ENCODE measurements at places on chromosomes 3 and 15. TPM values are rescaled to one million over a fixed set of nuclear protein-coding genes. Genes with fewer than 3 reads are reported as not detected.

The U2SURP gene
- total RNA-seq = 26.1 TPM

The ZNF80 gene
- not detected for total RNA-seq

The CD200R1 gene
- not detected for total RNA-seq

The TRAIP gene
- total RNA-seq = 7.3 TPM

The PDCD10 gene
- 33.4 TPM for total RNA-seq

The LRRIQ4 gene
- not detected for total RNA-seq

The DZIP3 gene
- total RNA-seq = 7.0 TPM

The EPHB1 gene
- 0.06 TPM for total RNA-seq

The FGF12 gene
- 1.3 TPM for total RNA-seq

The COX5A gene
- 112 TPM for total RNA-seq

The ARRDC4 gene
- total RNA-seq = 9.8 TPM

The ADAMTS7 gene
- total RNA-seq = 12.6 TPM

The CCDC9B gene
- total RNA-seq = 0.44 TPM

The STIMATE gene
- total RNA-seq = 23.7 TPM

The MAP6D1 gene
- total RNA-seq = 2.7 TPM

The FAM81A gene
- 0.12 TPM for total RNA-seq

Data from cardiac ventricle fibroblast (primary cell).